ENCODE measurements at places on chromosomes 3 and 15. TPM values are rescaled to one million over a fixed set of nuclear protein-coding genes. Genes with fewer than 3 reads are reported as not detected.
A peak's percentile ranks its signal among the peaks of the same experiment; 100 is the strongest.

- H3K36me3 ChIP-seq = no peaks in the 10 kb centered on the region
- no peak overlapping the region for H3K4me3 ChIP-seq
- no peaks in the 10 kb centered on the region for H3K4me1 ChIP-seq
- DNase-seq = no peak
- no peak overlapping the region for H3K27ac ChIP-seq
Measured at GRCh38 chr3:94184781-94185180, 121.9 kb downstream of the NSUN3 start.

DNA sequence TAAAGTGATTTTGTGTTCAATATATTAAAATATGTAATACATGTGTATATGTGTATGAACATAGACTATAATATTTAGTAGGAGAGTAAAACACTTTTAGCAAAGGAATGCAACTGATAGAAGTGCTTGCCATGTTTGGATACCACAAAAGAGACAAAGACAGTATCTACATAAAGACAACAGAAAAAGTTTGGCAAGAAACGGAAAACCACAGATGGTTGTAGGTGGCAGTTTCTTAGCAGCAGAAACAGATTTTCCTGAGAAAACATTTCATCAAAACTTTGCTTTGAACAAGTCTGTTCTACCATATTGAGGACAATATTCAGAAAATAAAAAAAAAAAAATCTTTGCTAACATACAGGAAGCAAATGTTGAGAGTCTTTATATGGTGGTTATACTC, 1560.4 kb upstream of the GBE1 start:
- DNase-seq = no peak
- H3K36me3 ChIP-seq = no peaks in the 10 kb centered on the region
- peaks cover 9% of the 10 kb centered on the region for H3K4me1 ChIP-seq
- no peaks in the 10 kb centered on the region for H3K27me3 ChIP-seq
- H3K27ac ChIP-seq = no peak overlapping the region

FRMD4B gene
- total RNA-seq = 0.52 TPM

DNA sequence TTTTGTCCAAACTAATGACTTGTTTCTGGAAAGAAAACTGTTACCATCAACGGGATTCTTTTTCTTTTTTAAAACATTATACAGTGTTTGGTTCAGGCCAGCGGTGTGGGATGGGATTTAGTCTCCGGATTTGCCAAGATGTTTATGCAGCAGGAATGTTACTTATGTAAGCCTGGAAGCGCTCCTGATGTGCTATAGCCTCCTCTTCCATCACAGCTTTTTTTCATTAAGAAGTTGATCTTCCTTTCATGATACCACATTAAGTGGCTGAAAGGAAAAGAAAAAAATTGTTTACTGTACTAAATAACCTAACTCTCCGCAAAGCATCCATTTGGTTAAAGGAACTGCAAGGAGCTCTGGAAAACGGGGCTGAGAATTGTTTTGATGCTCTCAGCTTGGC, 120.5 kb upstream of the ALDH1A3 start:
- no peak overlapping the region for H3K27ac ChIP-seq
- H3K4me1 ChIP-seq = peaks cover 20% of the 10 kb centered on the region
- no peaks in the 10 kb centered on the region for H3K36me3 ChIP-seq
- no peak overlapping the region for H3K4me3 ChIP-seq
- DNase-seq = no peak
- H3K27me3 ChIP-seq = peaks cover 20% of the 10 kb centered on the region

PLSCR5 gene
- not detected for total RNA-seq

- peaks cover 30% of the 10 kb centered on the region for H3K27me3 ChIP-seq
- H3K27ac ChIP-seq = no peak overlapping the region
- H3K4me1 ChIP-seq = no peaks in the 10 kb centered on the region
Measured at GRCh38 chr3:73874606-73875369, 250.0 kb upstream of the PDZRN3 start.

DNA sequence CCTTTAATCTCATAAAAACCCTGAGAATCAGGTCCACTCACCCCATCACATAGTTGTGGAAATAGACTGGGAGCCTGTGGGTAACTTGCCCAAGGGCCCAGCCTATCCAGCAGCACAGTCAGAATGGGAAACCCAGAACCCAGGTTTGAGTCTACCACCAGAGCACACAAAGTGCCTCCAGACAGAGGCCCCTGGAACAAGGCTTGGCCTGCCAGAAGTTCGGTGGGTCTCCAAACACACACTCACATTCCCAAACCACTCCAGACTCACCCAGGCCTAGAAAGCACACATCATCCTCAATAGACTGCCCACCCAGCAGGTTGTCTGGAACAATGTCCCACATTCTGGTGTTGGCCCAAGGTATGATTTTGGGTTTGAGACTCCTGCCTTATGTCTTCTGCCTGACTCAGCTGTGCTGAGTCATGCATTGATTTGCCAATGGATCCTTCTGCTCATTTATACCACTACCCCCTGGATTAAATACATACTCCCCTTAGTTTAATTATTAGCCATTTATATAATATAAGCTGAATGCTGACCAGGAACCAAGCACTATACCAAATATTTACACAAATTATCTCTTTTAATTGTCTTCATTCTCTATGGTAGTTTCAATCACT, 4.5 kb downstream of the SLC12A8 start:
- peaks cover 5% of the 10 kb centered on the region for H3K4me1 ChIP-seq
- H3K36me3 ChIP-seq = no peaks in the 10 kb centered on the region
- DNase-seq = peak; percentile 53
- H3K4me3 ChIP-seq = no peak overlapping the region
- no peaks in the 10 kb centered on the region for H3K27me3 ChIP-seq

DNA sequence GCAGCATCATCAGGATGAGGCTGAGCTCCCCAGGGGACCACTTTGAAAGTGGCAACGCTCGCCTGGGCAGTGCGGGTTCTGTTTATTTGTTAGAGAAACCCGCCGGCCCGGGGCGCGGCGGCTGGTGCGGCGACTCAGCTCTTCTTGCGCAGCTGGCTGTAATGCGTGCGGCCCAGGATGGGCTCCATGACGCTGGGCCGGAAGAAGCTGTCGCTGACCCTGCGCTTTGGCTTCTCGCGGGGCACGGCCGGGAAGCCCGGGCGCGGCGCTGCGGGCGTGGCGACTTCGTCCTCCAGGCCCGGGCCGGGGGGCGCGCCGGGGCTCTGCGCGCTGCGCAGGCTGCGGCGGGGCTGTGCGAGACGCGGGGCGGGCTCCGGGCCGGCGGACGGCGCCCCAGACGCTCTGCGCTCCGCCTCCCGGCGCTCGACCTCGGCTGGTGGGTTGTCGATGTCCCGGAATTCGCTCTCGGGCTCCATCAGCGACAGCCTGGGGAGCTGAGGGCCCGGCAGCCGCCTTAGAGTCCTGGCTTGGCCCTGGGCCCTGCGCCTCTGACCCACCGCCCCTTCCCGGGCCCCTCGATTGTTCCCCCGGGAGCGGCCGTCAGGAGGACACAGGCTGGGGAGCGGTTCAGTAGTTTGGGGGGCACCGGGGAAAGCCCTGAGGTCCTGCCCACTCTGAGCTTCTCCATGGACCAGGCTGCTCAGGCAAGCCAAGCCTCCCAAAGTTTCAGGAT, 10.3 kb upstream of the KIF7 start:
- no peaks in the 10 kb centered on the region for H3K36me3 ChIP-seq
- peak overlapping the region; percentile 59 for H3K4me3 ChIP-seq
- no peak for DNase-seq
- H3K4me1 ChIP-seq = peaks cover 22% of the 10 kb centered on the region

- H3K27me3 ChIP-seq = peaks cover 6% of the 10 kb centered on the region
- no peak for DNase-seq
Measured at GRCh38 chr3:95731753-95732152, 1082.6 kb upstream of the EPHA6 start.

DNA sequence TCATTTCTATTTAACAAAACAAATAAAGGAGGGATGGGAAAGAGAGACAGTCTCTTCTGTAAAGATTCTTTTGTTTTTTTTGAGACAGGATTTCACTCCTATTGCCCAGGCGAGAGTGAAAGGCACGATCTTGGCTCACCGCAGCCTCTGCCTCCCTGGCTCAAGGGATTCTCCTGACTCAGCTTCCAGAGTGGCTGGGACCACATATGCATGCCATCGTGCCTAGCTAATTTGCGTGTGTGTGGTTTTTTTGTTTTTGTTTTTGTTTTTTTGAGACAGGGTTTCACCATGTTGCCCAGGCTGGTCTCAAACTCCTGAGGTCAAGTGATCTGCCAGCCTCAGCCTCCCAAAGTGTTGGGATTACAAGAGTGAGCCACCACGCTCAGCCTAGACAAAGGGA, 23.3 kb downstream of the STAG1 start:
- no peaks in the 10 kb centered on the region for H3K27me3 ChIP-seq
- DNase-seq = no peak

GRCh38 chr3:149080699-149081091, 5.6 kb downstream of the HLTF start:
- H3K4me1 ChIP-seq = peaks cover 35% of the 10 kb centered on the region
- H3K4me3 ChIP-seq = no peak overlapping the region
- H3K27ac ChIP-seq = no peak overlapping the region
- no peak for DNase-seq
- no peaks in the 10 kb centered on the region for H3K27me3 ChIP-seq
- peaks cover 24% of the 10 kb centered on the region for H3K36me3 ChIP-seq

UTS2B gene
- 0.55 TPM for total RNA-seq

DNA sequence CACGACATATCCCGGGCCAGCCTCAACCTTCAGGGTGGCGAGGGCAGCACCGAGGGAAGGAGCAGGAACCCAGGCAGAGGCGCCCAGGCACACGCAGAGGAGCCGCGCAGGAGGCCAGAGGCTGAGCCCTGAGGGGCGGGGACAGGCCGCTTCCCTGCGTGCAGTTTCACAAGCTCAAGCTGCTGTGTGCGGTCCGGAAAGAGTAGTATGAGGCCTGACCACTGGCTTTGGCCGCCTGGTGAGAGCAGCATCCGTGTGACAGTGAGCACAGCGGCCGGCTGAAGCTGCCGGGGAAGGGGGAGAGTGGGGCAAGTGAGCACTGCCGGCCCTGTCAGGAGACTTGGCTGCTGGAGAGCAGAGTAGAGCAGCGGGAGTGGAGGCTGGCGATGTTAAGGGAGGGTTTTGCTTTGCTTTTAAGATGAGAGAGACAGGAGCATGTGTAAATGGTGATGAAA, 8.7 kb downstream of the ZDHHC19 start:
- no peak for DNase-seq
- no peaks in the 10 kb centered on the region for H3K27me3 ChIP-seq
- peak overlapping the region; percentile 85 for H3K27ac ChIP-seq
- H3K36me3 ChIP-seq = no peaks in the 10 kb centered on the region
- peaks cover 18% of the 10 kb centered on the region for H3K4me1 ChIP-seq

- no peak overlapping the region for H3K27ac ChIP-seq
- no peak overlapping the region for H3K4me3 ChIP-seq
- peaks cover 60% of the 10 kb centered on the region for H3K4me1 ChIP-seq
- H3K27me3 ChIP-seq = no peaks in the 10 kb centered on the region
- DNase-seq = no peak
Measured at GRCh38 chr3:14200276-14200675, 21.7 kb downstream of the LSM3 start.

GRCh38 chr3:36493051-36493450, 112.7 kb downstream of the STAC start:
- peaks cover 2% of the 10 kb centered on the region for H3K27me3 ChIP-seq
- DNase-seq = no peak
- no peaks in the 10 kb centered on the region for H3K4me1 ChIP-seq
- no peak overlapping the region for H3K27ac ChIP-seq
- no peaks in the 10 kb centered on the region for H3K36me3 ChIP-seq

CHL1 gene
- not detected for total RNA-seq

GRCh38 chr3:150371741-150372254, 36.3 kb upstream of the TSC22D2 start:
- no peak for DNase-seq
- H3K27ac ChIP-seq = peak overlapping the region; percentile 86
- H3K4me1 ChIP-seq = peaks cover 72% of the 10 kb centered on the region
- no peaks in the 10 kb centered on the region for H3K27me3 ChIP-seq

DNA sequence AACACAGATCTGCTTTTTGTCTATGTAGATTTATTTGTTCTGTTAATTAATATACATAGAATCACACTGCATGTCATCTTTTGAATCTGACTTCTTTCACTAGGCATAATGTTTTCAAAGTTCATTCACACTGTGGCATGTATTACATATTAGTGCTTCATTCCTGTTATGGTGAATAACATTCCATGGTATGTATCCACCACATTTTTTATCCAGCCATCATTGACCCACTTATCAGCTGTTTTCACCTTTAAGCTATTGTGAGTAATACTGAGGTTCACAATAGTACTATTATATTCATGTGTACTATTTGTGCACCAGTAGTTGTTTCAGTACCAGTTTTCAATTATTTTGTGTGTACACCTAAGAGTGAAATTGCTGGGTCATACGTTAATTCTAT, 230.6 kb upstream of the CNTN3 start:
- no peaks in the 10 kb centered on the region for H3K4me1 ChIP-seq
- H3K4me3 ChIP-seq = no peak overlapping the region

A4GNT gene
- total RNA-seq = not detected

ZNF860 gene
- total RNA-seq = 0.55 TPM
